ENCODE measurements at places on chromosomes 6 and 20. TPM values are rescaled to one million over a fixed set of nuclear protein-coding genes. Genes with fewer than 3 reads are reported as not detected.

Gene GINM1
- 62.4 TPM for total RNA-seq

Gene BPIFA1
- total RNA-seq, result not detected

Gene MDFI
- total RNA-seq, result 5.4 TPM

Gene FKBP1C
- total RNA-seq, result not detected

DNA sequence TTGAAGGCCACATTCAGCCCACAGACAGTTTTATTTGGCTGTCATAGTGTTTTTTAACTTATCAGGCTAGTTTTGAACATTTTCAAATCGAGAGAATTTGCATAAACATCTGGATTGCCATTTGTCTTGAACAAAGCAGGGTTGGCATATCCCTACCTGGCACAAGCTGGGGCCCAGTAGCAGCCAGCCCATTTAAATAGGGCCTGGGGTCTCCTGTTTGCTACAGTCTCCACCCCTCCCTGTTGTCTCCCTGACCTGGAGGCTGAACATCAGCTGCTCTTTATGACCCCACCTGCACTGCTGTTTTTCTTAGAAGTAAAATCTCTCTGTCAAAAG, 10.5 kb downstream of the BCAS4 start:
- no peak for DNase-seq

- no peak for DNase-seq
These were observed 175.0 kb downstream of the HAO1 start for GRCh38 chr20:7765221-7765620.

DNA sequence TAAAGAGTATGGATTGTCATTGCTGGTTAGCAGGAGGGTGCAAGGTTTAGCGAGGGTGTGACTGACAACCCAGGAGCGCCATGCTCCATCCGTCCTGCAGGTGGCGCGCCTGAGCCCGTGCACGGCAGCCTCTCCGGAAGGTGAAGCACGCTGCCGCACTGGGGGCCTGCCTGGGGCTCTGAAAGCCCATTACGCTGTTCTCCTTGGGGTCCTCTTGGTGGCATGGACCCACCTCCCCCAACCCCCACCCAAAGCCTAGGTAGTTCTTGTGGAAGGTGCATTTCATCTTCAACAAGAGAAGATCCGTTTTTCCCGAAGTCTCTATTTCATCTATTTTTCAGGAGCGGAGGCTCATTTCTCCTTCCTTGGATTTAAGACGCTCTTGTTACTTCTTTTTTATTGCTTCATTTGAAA, 197.4 kb upstream of the KCNG1 start:
- no peak for DNase-seq

DNA sequence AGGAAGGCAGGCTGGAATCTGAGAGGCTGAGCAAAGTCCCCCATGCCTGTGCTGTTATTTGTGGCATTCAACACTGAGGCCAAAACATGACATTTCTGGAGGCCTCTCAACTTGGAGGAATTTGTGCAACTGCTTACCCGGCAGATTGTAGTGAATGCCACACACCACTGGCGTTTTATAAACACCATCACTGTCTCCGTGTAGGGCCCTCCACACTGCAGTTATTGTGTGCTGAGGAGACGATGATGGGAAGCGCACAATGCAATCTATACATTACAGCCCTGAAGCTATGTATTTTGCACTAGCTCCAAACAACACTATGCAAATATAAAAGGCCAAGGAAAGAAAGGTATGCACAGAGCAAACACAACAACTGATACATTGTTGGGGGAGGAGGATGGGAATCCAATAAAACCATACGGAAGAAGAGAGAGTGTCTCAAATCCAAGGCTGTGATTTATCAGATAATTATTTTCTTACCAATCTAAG, 106.5 kb downstream of the SMLR1 start:
- DNase-seq, result no peak

GRCh38 chr20:58237318-58238132, 9.1 kb upstream of the ANKRD60 start:
- DNase-seq, result no peak

GRCh38 chr6:28393912-28394662, 5.5 kb downstream of the ZSCAN12 start:
- DNase-seq, result no peak
